ENCODE measurements at places on chromosomes 2 and 18.
A peak's percentile ranks its signal among the peaks of the same experiment; 100 is the strongest.

DNA sequence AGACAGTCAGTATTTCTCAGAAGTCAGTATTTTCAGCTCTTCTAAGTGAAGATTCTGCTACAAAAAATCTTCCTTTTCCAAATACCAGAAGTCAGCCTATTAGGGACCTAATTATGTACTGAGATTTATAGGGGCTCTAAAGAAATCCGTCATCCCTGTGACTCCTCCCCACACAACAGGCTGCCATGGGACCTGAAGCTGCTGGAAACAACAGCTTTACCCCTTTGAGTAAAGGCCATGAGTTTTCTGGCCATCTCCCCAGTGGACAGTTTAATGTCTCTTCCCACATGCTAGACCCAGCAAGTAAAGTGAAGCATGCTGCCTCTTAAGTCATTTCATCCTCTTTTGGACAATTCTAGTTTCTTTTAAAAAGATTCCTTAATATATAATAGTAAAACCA is 255.7 kb upstream of the ACVR2A start:
- DNase-seq = no peak

DNA sequence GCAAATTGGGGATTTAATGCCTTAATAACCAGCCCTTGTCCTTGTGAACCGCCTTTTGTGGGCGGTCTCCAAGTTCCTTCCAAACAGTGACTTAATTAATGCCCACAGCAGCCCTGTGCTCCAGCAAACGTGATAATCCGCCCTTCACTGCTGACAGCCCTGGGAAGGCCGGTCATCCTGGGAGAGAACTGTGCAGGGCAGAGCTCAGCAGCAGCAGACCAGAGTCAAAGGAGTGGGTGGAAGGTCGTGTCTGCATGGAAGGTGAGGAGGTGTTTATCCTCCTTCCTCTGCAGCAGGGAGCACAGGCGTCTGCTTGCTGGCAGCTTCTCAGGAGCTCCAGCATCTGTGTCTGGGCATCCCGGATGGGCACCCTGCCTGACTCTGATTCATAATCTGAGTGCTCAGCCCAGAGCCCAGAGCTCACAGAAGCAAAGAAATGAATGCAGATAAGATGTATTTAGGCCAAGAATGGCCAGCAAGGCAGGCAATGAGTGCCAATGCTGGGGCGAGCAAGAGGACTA is 270.0 kb upstream of the PXDN start:
- no peak for DNase-seq

- DNase-seq = no peak
Observed at GRCh38 chr2:157780211-157780610, 95.9 kb downstream of the ACVR1 start.

GRCh38 chr18:58263055-58263957 is 219.3 kb downstream of the NEDD4L start:
- DNase-seq = no peak

DNA sequence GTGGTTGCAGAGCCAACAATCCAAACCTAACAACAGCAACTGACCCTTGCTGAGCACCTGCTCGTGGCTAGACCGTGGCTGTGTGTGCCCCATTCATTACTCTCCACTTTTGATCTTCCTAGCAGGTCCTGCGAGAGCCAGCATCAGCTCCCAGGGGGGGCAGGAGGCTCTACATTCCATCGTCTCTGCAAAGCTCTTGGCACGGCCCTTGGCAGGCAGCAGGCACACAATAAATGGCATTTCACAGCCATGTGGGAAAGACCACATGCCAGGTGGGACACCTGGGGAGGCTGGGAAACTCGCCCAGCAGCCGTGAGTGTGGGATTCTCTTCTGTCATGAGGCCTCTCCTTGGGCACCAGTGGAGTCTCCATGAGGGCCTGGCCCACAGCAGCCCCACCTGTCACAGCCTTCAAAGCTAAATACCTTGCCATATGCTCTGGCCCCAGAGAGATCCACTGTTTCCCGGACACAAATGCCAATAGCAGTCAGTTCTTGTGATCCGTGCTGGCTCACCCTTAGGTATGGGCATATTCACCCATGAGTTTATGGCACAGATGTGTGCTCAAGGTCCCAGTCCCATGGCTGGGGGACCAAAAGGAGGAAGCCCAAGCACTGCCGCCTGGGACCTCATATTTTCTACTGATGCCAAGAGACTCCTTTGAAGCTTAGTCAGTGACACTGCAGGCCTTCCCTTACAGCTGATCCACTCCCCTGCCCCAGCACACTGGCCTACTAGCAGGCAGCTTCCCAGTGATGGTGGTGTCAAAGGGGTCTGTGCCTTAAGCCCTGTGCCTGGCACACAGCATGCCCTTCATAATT is 6.8 kb upstream of the TEX51 start:
- peak; percentile 14 for DNase-seq

DNA sequence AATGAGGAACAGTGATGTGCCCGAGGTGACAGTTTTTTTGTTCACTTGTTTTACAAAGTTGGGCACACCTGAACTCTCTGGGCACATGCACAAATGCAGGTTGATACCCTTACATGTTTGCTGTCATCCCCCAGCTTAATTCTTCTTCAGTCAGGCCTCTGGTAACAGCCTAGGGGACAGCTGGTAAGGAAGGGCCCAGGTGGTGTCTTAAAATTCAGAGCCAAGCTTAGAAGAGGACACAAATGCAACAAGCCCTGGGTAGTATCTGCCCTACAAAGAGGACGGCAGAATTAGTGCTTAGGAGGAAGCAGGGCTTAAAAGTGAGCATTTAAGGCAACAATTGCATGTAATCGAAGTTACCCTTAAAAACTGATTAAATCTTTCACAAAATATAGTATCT is 171.9 kb upstream of the ACAA2 start:
- DNase-seq = no peak

- DNase-seq = no peak
Observed at GRCh38 chr2:17571681-17572080, 31.2 kb downstream of the VSNL1 start.

GRCh38 chr2:111239107-111239506 is 118.4 kb downstream of the BCL2L11 start:
- no peak for DNase-seq

DNA sequence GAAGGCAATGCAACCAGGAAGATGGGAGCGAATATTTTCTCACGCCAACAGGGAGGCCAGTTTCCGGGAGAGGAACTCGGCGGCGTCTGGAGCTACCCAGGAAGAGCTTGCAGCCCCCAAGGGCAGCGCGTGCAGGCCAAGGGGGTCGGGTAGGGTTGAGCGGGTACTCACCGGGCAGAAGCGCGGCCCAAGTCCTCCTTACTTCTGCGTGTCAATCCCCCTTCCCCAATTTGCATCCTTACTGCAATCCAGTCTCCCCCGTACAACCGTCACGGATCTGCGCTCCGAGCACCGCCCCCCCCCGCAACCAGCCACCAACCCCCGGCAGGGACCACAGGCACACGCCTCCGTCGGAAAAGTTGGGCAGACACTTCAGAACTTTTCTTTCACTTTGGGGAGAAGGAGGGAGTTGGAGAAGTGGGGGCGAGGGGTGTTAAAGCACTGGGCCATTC is 1.3 kb downstream of the ATP8B1 start:
- peak; percentile 25 for DNase-seq

DNA sequence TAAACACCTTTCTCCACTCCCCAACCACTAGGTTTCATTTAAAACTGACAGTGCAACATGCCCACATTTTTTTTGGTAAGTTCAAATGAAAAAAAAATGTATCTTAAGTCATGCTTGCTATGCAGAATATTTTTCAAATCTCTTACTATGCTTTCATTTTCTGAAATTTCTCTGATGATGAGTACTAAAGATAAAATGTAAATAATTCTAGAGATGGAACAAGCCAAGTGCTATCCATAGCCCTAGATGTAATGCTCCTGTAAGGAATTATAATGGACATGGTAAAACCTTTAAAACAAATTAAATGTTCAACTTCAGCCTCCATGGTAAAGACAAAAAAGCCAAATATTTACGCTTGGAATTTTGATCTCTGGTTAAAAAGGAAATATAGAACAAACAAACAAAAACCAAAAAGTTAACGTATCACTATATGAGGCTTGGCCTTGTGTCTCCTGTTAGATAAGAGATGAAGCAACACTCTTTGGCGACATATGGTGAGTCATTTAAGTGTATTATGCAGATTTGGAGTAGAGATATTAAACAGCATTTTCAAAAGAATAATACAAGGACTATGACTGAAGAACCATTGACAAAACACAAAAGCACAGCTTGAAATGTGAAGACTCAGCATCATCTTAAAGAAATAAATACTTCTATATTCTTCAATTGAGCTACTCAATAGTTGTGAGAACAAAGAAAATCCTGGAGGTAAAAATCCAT is 392.0 kb upstream of the LYPD1 start:
- no peak for DNase-seq

- DNase-seq = no peak
Observed at GRCh38 chr18:78113940-78114251, 864.2 kb downstream of the GALR1 start.

DNA sequence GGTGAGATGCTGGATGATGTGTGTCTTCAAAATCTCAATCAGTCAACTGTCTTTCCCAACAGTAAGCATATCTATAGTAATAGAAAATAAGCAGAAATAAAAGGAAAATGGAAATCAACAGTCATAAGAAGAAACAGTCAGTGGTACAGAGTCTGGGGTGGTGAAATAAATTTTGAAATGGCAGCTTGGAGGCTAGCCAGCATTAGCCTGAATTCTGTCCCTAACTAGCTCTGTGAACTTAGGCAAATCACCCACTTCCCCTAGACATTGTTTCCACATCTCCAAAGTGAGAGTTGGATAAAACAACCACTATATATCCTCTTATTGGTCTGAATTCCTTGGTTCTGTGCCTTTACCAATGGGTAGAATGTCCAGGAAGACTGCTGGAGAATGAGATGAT is 189.7 kb upstream of the REV1 start:
- DNase-seq = no peak

DNA sequence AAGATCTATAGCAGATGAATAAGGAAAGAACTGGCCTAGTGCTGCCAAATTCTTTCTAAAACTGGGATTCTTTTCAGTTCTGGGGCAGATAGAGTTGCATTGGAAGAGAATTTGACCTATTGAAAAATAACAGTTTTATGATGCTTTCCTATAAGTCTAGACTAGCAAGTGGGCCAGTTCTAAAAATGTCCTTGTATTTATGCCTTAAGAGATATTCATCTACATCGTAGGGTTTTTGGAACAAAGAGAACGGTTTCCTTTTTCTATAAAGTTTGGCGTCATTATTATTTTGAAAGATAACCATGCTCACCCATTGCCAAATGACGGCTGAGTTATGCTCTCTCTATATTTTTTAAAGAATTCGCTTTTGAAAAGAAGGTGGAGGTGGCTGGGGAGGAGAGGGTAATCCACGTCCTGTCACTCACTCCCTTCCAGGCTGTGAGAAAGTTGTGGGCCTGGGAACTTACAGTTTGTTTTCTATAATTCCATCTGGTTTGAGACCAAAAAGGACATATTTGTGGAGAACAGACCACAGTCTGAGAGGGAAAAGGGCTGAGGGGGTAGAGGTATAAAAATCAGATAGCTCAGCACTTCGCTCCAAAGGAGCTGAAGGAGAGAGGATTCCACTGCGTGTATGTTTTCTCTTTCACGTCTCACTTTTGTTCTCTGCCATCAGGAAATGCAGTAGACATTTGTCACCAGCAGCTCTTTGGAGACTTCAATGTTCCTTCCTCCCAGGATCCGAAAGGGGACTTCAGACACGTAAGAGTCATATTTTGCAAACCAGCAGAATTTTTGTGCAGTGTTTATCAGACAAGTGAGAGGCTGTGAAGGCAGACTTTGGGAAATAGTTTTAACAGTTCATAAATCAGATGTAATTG is 281.9 kb upstream of the FN1 start:
- no peak for DNase-seq

- DNase-seq = no peak
Observed at GRCh38 chr2:2767837-2768236, 436.8 kb upstream of the MYT1L start.

DNA sequence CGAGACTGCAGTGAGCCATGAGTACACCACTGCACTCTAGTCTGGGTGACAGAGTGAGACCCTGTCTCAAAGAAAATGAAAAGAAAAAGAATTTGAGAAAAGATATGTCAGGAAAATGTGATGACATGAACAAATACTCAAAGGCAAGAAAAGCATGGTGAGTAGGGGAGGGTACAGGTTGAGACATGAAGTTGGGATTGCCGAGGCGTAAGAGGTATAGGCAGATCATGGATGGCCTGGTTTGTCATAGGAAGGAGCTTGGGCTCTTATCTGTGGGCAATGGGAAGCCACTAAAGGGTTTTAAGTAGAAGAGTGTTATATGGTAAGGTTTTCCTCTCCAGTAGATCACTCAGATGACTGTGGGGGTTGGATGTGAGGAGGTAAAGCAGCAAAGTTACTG is 32.3 kb downstream of the SPAST start:
- DNase-seq = no peak

DNA sequence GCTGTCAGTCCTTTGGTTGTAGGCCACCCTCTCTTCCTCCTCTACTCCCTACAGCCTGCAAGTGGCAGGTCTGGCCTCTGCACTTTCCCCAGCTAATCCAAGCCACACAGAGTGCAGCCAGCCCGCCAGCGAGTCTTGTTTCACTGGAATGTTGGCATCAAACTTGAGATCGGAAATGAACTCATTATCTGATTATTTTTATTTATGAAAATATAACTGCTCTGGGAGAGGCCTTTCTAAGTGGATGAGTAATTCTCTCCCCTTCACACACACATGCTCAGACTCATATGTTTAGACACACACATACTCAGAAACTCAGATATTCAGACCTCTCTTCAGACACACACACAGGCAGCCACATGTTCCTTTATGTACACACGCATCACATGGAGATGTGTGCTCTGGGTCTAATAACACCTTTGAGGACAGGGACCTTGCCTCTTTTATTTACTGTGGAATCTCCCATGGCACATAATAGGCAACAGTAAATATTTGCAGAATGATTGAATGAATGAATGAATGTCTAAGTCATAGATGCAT is 151.3 kb downstream of the ZFP36L2 start:
- DNase-seq = no peak

DNA sequence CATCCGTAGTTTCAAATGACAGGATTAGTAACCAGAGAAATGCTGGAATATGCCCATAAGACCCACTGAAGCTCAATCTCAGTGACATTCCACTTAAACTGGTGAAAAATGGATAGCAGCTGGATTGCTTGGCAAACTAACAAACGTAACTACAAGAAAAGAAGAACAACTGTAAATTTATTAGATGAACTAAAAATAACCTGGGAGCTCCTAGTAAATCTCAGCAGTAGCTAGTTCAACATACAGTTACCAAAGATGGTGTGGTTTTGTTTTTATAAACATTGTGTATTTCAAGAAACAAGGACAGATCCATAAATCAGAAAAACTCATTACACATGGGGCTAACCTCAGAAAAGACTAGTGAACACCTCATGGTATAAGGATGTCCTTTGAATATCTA is 531.9 kb downstream of the XIRP2 start:
- no peak for DNase-seq

GRCh38 chr2:240197462-240198139 is 57.1 kb upstream of the OTOS start:
- no peak for DNase-seq

DNA sequence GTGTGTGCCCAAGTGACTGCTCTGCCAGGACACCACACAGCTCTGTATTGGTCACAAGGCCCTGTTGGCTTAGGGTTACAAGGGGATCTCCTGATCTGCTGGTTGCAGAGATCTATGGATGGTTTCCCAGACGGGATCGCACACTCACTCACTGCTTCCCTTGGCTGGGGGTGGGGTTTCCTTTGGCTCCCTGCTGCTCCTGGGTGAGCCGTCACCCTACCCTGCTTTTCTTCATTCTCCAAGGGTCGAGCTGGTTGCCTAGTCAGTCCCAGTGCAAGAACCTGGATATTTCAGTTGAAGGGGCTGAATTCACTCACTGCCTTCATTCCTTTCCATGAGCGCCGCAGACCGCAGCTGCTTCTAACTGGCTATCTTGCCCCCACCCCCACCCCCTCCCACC is 56.3 kb downstream of the GTF3C3 start:
- no peak for DNase-seq
